ENCODE measurements at places on chromosomes 16 and 17. TPM values are rescaled to one million over a fixed set of nuclear protein-coding genes. Genes with fewer than 3 reads are reported as not detected.

The CMTM2 gene
- total RNA-seq = not detected

The CDH8 gene
- total RNA-seq = 5.5 TPM

The SDR42E1 gene
- total RNA-seq = 0.20 TPM

GRCh38 chr17:80942423-80943345, 49.0 kb upstream of the CHMP6 start:
- peak; percentile 12 for DNase-seq

- DNase-seq = no peak
Measured at GRCh38 chr16:14241631-14242030, 170.5 kb downstream of the MRTFB start.

GRCh38 chr17:46191322-46192188, 1.7 kb downstream of the KANSL1 start:
- DNase-seq = peak; percentile 61

DNA sequence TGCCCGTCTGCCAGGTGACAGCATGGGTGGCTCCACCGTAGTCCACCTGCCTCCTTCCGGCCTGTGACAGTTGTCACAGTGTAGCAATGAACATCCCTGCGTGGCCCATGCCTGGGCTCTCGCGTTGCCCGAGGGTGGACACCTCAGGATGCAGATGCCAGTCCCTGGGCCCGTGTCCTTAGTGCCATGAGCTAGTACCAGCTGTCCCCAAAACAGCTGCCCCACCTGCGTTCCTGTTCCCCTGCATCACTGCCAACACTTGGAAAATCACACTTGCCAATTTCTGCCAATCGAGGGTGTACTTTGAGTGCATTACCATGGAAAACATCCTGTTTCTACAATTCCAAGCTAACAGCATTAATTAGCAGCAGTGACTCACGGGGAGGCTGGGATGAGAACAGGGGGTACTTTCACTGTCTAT, 9.0 kb upstream of the C16orf95 start:
- DNase-seq = no peak

- DNase-seq = no peak
Measured at GRCh38 chr16:10989559-10989958, 45.2 kb downstream of the CLEC16A start.

DNA sequence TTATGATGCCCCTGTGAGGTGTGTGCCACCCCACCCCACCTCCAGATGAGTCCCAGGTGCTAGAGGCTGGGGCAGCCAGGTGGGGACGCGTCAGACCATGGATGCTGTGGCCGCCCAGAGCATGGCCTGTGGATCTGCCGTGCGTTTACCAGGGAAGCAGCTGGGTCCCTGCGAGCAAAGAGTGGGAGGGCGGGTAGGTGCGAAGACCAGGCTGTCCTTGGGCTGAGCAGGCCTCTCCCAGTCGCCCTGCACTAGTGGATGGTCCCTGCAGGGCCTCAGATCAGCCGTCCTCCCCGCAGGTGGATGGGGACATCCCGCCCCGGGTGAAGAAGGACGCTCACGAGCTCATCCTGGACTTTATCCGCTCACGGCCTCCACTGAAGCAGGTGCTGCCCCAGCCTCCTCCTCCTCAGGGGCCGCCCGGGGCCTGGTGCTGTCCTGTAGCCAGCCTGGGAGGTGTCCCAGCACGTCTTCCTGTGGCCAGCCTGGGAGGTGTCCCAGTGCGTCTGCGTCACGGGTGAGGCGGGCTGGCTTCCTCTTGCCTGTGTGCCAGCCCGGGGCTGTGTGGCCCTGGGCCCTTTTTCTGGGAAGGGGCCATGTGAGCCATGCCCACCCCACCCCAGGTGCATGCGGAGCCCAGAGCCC, 18.0 kb upstream of the TCF25 start:
- DNase-seq = no peak

DNA sequence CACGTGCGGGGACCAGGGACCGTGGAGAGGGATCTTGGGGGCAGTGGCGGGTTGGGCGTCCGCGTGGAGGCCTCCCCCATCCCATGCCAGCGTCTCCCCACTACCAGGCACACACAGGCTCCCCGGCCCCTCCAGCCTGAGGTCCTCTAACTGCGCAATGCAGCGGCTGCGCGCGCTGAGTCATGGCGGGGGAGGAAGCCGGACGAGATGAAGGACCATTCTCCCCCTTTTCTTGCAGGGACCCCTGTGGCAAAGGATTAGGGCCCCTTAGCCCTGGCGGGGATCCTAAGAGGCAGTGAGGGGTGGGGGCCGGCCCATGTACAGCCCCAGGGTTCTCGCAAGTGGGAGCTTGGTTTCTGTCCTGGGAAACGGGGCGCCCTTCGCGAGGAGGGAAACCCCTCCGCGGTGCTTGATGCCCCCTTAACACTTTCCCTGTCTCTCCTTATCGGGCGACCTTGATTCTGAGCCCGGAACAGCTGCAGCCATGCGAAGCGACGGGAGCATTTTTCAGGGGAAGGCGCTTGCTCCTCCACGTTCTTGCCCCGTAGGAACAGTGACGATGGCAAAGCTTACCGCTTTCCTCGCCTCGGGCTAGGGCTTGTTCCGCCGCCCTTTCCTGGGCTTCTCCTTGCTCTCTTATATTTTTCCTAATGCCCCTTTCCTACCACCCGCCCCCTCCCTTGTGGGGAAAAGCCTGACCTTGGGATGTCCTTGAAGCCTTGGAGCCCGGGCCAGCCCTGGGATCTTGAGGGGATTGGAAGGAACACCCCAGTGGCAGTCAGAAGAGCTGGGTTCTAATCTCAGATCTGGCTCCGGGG, 592 bp downstream of the ALDOA start:
- DNase-seq = no peak

- DNase-seq = peak; percentile 27
Measured at GRCh38 chr16:64823481-64824075, 298.3 kb downstream of the CDH11 start.

GRCh38 chr16:11094075-11094856, 149.9 kb downstream of the CLEC16A start:
- DNase-seq = no peak

GRCh38 chr16:1464894-1465566, 9.8 kb downstream of the CLCN7 start:
- no peak for DNase-seq

- DNase-seq = no peak
Measured at GRCh38 chr17:50036455-50037261, 19.3 kb upstream of the ITGA3 start.

DNA sequence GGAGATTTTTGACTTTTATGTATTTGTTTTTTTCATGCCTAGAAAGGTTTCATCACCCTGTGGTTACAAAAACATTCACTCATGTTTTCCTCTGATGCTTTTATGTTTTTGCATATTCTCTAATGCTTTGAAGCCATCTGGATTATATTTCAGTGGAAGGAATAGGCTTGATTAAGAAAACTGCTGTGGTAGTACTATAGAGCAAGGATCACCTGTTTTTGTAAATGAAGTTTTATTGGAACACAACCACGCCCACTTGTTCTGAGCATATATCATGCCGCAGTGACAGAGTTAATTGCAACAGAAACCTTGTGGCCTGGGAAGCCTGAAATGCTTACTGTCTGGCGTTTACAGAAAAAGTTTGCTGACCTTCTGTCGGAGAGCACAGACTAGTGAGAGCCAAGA, 11.5 kb downstream of the COX10 start:
- no peak for DNase-seq
